ENCODE measurements at places on chromosomes 7 and 10.

GRCh38 chr7:20783700-20784387 lies 2.8 kb downstream of the SP8 start:
- DNase-seq, result no peak

GRCh38 chr7:90681336-90682022 lies 85.4 kb downstream of the CDK14 start:
- no peak for DNase-seq

- no peak for DNase-seq
Measured at GRCh38 chr10:16867556-16867955, 50.3 kb upstream of the RSU1 start.

DNA sequence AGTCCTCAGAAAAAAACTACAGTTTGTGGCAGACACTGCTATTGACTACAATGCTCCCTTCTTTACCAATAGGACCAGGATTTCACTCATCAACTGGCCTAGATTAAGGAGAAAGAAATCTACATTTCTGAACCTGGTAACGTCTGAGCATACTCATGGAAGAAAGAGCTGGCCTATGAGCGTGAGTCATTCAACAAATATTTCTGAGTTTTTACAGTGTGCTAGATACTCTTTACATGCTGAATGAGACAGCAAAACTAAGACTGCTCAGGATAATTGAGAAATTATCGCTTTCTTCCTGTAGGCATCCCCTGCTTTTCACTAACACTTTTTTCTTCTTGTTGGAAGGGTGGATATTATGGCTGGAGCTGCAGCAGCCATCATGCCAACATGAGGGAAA lies 609.7 kb downstream of the TNS3 start:
- DNase-seq, result no peak

DNA sequence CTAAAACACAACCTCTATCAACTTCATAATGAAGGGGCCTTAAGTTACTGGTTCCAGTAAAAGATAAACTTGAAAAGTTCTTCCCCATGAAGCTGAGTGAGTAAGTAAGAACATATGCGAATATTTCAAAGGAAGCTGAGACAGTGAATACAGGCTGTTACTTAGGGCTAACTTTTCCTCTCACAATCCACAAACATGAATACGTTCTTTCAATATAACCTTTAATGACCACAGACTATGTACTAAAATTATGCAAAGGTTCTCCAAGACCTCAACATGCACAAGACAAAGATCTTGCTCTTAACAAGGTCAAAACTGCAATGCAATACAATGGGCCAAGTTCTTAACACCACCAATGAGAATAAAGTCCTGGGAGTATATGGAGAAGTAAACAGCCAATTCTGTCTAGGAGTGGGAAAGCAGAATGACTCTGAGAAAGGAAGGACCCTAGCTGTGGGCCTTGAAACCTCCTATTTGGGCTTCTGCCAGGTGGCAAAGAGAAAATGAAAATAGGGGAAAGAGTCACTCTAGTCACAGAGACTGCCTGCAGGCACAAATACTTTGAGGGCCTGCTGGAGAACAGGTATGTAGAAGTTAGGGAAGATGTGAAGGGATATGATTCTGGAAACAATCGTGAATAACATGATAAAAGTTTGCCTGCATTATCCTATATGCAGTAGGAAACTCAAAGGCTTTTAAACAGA lies 43.7 kb downstream of the OSBPL3 start:
- DNase-seq, result no peak

- no peak for DNase-seq
Measured at GRCh38 chr7:117319181-117319580, 3.7 kb downstream of the WNT2 start.

GRCh38 chr10:42623929-42624328 lies 14.4 kb downstream of the ZNF33B start:
- no peak for DNase-seq

GRCh38 chr7:105926131-105926530 lies 36.9 kb upstream of the CDHR3 start:
- no peak for DNase-seq

GRCh38 chr10:44968091-44968490 lies 8.5 kb downstream of the RASSF4 start:
- DNase-seq, result no peak

DNA sequence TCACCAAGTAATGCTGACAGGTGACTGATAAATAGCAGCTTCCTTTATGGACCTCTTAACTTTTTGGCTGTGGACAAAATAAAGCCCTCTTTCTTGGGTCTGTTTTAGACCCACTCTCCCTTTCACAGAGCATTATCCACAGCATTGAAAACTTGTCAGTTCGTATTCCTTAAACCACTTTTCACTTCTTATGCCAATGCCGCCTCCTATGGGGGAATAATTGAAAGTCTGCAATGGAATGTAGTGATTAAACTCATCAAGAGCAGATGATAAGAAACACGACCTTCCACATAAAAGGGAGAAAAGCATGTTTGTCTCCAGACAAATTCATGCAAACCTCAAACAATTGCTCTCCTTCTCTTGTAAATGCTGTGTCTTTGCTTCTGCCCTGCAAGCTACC lies 153.4 kb downstream of the SORCS1 start:
- DNase-seq, result no peak
